ENCODE measurements at places on chromosomes 5 and 9. TPM values are rescaled to one million over a fixed set of nuclear protein-coding genes. Genes with fewer than 3 reads are reported as not detected.

Gene KLHL3
- polyA plus RNA-seq = 8.6 TPM

- no peak for DNase-seq
- H3K27me3 ChIP-seq = no peaks in the 10 kb centered on the region
- H3K27ac ChIP-seq = peak overlapping the region; percentile 45
- H3K36me3 ChIP-seq = no peaks in the 10 kb centered on the region
- H3K4me1 ChIP-seq = peaks cover 5% of the 10 kb centered on the region
- no peak overlapping the region for H3K4me3 ChIP-seq
Observed at GRCh38 chr9:69180670-69181069, 6.6 kb downstream of the TJP2 start.

DNA sequence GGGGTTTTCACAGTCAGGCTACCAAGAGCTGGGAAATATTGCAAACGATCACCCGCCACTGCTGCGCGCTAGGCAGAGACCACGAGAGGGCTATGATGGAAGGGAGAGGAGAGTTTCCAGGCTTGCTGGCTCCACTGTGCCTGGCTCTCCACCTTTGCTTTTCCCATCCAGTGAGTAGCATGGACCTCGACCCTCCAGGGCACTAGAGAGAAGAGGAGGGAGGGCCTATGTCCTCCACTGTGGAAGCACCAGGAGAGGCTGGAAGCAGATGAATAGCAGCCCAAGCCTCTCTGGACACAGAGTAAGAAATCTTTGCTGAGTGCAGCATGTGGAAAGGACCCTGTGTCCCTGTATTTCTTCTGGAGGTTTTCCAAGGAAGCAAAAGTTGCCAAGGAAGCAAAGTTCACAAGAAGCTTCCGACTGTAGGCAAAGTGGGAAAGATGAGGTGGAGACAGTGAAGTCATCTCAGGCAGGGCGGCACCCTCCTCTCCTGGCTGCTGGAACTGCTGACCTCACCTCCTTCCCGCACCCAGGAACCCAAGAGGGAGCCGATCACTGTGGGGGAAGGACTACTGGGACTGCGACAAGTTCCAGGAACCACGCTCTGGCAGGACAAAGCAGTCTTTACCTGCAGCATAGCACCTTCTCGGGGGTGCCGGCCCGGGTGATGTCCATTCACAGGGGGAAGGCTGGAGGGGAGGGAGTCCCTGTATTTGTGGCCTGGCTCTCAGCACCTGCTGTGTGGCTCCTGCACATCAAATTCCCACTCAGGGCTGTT lies 79.6 kb downstream of the CSNK1A1 start:
- no peak overlapping the region for H3K4me3 ChIP-seq
- no peaks in the 10 kb centered on the region for H3K36me3 ChIP-seq

DNA sequence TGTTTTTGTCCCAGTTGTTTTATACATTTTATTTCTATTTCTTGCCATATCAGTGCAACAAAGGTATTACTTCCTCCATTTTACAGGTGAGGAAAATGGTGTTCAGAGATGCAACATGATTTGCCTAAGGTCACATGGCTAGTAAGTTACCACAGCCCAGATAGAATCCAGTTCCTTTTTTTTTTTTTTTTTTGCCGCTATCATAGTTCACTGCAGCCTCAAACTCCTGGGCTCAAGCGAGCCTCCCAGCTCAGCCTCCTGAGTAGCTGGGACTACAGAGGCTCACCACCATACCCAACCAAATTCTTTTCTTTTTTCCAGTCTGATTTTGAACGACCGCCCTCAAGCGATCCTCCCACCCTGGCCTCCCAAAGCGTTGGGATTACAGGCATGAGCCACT lies 480 bp upstream of the CCDC69 start:
- peak overlapping the region; percentile 70 for H3K4me3 ChIP-seq
- no peak for DNase-seq
- no peaks in the 10 kb centered on the region for H3K4me1 ChIP-seq
- H3K27ac ChIP-seq = no peak overlapping the region
- H3K27me3 ChIP-seq = no peaks in the 10 kb centered on the region

GRCh38 chr5:74636552-74636951 lies 4.0 kb downstream of the ENC1 start:
- peaks cover 4% of the 10 kb centered on the region for H3K36me3 ChIP-seq
- no peaks in the 10 kb centered on the region for H3K27me3 ChIP-seq
- H3K4me1 ChIP-seq = peaks cover 5% of the 10 kb centered on the region
- H3K4me3 ChIP-seq = no peak overlapping the region

DNA sequence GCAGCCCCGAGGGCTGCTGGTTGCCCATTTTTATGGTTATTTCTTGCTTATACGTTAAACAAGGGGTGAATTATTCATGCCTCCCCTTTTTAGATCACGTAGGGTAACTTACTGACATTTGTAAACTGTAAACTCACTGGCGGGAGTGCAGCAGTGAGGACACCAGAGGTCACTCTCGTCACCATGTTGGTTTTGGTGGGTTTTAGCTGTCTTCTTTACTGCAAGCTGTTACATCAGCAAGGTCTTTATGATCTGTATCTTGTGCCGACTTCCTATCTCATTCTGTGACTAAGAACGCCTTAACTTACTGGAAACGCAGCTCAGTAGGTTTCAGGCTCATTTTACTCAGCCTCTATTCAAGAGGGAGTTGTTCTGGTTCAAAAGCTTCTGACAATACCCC lies 155.0 kb upstream of the PRDM9 start:
- H3K36me3 ChIP-seq = no peaks in the 10 kb centered on the region
- no peak overlapping the region for H3K4me3 ChIP-seq
- no peak for DNase-seq

GRCh38 chr9:95316274-95316673 lies 1.2 kb downstream of the FANCC start:
- H3K27ac ChIP-seq = peak overlapping the region; percentile 5
- no peak for DNase-seq
- H3K4me1 ChIP-seq = no peaks in the 10 kb centered on the region

DNA sequence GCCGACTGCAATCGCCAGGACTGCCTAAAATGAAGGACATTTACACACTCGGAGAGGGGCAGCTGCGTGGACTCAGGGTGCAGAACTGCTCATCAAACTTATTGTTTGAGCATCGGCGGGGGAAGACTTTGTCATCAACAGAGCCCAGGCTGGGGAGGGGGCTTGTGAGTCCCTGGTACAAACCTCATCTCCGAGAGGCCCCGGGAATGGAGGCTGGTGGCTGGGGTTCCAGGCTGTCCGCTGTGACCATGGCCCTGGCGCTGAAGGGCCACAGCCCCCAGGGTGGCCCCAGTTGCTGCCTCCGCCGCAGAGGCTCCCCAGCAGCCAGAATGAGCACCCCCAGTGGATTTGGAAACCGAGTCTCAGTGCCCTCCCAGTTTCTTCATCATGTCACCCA lies 46.1 kb upstream of the RNU6ATAC start:
- DNase-seq = peak; percentile 49
- H3K27me3 ChIP-seq = no peaks in the 10 kb centered on the region
- H3K27ac ChIP-seq = no peak overlapping the region
- no peaks in the 10 kb centered on the region for H3K36me3 ChIP-seq
- H3K4me1 ChIP-seq = no peaks in the 10 kb centered on the region

GRCh38 chr9:4305065-4305985 lies 5.5 kb upstream of the GLIS3 start:
- no peak for DNase-seq
- H3K4me3 ChIP-seq = no peak overlapping the region
- no peaks in the 10 kb centered on the region for H3K36me3 ChIP-seq
- H3K27ac ChIP-seq = peak overlapping the region; percentile 16
- H3K4me1 ChIP-seq = no peaks in the 10 kb centered on the region
- no peaks in the 10 kb centered on the region for H3K27me3 ChIP-seq

DNA sequence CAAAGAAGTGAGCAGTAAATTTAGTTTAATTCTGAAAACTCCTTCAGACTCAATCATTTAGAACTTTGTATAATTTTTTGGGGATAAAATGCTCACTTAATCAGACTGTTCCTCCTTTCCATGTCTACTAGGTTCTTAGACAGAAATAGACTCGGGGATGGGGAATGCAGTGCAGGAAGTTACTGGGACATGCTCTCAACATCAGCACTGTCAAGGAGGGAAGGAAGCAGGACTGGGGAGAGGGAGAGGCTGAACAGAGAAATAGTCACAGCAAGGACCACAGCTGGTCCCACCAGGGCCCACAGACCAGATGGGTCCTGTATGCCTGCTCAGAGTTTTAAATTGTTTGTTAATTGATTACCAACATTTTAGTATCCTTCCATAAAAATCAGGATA lies 310.1 kb upstream of the MSX2 start:
- H3K27ac ChIP-seq = no peak overlapping the region
- no peak for DNase-seq
- no peak overlapping the region for H3K4me3 ChIP-seq
- no peaks in the 10 kb centered on the region for H3K36me3 ChIP-seq
- H3K27me3 ChIP-seq = peaks cover 2% of the 10 kb centered on the region

- H3K36me3 ChIP-seq = no peaks in the 10 kb centered on the region
- H3K27me3 ChIP-seq = no peaks in the 10 kb centered on the region
- no peak overlapping the region for H3K27ac ChIP-seq
- no peak overlapping the region for H3K4me3 ChIP-seq
- DNase-seq = no peak
Observed at GRCh38 chr5:125171641-125172040, 425.2 kb upstream of the ZNF608 start.

DNA sequence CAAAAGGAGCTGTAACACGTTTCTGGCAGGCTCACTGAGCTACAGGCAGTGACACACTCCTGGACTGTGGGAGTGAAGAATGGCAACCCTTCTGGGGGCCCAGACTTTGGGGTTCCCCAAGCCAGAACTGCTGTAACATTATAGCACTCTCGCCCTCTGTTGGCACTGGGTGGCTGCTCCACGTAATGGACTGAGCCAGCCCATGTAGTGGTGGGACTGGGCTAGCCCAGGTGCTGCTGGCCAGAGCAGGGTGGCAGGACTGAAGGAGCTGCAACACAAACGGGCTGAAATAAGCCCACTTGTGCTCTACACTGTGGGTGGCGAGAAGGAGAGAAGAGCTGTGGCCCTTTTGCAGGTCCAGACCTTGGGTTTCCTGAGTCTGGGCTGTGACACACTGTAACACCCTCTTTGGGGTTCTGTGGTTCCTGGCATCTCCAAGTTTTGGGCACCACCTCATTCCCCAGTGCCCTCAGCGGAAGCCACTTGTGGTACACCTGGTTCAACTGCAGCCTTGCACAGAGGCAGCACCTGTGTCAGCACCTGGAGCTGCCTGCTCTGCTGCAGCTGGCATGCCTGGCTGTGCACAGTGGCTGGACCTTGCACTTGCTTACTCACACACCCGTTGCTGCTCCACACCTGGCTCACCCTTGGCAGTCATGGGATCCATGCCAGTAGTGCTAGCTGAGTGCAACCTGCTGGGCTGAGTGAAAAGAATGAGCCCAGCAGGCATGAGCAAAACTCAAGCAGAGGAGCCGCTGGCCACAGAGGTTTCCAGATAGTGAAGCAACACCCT lies 95.0 kb upstream of the PRR16 start:
- no peaks in the 10 kb centered on the region for H3K27me3 ChIP-seq
- H3K4me1 ChIP-seq = no peaks in the 10 kb centered on the region
- no peak overlapping the region for H3K27ac ChIP-seq
- DNase-seq = peak; percentile 61

DNA sequence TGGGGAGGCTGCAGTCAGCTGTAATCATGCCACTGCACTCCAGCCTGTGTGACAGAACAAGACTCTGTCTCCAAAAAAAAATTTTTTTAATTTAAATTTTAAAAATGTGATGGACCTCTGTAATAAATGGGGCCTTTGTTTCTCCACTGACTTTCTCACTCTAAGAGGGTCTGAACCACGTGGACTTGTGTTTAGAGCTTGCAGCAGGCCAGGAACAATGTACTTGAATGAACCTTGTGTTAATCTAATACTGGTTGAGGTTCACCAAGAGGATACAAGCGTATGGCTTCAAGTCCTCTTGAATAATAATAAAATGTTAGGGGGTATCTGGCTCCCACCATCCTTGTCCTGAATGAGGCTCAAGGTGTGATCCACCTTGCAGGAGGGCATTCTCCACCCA lies 14.4 kb upstream of the SLC2A8 start:
- H3K36me3 ChIP-seq = no peaks in the 10 kb centered on the region
- no peaks in the 10 kb centered on the region for H3K27me3 ChIP-seq
- H3K4me1 ChIP-seq = no peaks in the 10 kb centered on the region
- H3K4me3 ChIP-seq = no peak overlapping the region
- no peak overlapping the region for H3K27ac ChIP-seq
- peak; percentile 5 for DNase-seq

Gene N4BP3
- 2.4 TPM for polyA plus RNA-seq

Gene SAXO1
- polyA plus RNA-seq = not detected

Gene TAF11L8
- polyA plus RNA-seq = not detected

- no peaks in the 10 kb centered on the region for H3K27me3 ChIP-seq
- no peak for DNase-seq
- no peak overlapping the region for H3K27ac ChIP-seq
- no peak overlapping the region for H3K4me3 ChIP-seq
- no peaks in the 10 kb centered on the region for H3K36me3 ChIP-seq
Observed at GRCh38 chr5:135211791-135212190, 177.8 kb upstream of the PITX1 start.

DNA sequence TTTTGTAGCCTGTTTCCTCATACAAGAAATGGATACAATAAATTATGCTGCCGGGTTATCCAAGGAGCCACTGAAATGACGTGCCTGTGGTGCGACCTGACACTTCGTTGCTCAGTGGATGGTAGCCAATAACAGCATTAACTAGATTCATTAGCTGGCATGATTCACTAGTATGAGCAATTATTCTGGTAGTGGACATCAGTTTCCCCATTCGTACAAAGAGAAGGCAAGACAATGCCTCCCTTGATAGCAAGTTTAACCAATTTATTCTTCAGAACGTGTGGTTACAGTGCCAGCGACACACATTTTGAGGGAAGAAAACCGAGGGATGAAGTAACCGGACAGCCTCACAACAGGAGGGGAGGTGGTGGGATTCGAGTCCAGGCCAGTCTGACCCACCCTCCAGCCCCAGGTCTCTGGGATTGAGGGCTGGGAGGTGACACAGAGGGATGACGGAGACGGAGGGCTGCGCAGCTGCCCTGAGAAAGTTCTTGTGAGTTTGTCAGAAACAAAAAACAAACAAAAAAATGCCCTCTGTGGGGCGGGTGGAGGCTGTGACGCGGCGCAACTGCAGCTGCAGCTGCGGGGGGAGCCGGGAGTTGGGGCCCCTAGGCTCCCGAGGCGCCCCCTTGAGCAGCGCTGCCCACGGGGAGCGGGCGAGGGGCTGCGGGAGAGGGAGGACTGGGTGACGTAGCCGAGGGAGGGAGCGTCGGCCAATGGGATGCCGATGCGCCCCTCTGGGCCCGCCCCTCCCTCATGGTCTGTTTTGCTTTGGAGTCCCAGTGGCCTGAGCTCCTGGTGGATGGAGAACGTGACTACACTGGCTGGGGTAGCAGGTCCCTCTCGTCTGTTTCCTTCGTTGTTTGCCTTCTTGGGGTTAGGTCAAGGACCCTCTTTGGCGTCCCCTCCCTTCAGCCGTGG lies 10.9 kb downstream of the LHX2 start:
- H3K27me3 ChIP-seq = peaks cover 67% of the 10 kb centered on the region
- H3K4me1 ChIP-seq = no peaks in the 10 kb centered on the region
- H3K4me3 ChIP-seq = no peak overlapping the region
- no peak overlapping the region for H3K27ac ChIP-seq
- H3K36me3 ChIP-seq = no peaks in the 10 kb centered on the region

Gene UGT3A2
- 4.4 TPM for polyA plus RNA-seq

Gene ZNF169
- polyA plus RNA-seq = 1.6 TPM

Gene POLR1E
- 8.2 TPM for polyA plus RNA-seq
